ENCODE measurements at places on chromosomes 16 and 17.

DNA sequence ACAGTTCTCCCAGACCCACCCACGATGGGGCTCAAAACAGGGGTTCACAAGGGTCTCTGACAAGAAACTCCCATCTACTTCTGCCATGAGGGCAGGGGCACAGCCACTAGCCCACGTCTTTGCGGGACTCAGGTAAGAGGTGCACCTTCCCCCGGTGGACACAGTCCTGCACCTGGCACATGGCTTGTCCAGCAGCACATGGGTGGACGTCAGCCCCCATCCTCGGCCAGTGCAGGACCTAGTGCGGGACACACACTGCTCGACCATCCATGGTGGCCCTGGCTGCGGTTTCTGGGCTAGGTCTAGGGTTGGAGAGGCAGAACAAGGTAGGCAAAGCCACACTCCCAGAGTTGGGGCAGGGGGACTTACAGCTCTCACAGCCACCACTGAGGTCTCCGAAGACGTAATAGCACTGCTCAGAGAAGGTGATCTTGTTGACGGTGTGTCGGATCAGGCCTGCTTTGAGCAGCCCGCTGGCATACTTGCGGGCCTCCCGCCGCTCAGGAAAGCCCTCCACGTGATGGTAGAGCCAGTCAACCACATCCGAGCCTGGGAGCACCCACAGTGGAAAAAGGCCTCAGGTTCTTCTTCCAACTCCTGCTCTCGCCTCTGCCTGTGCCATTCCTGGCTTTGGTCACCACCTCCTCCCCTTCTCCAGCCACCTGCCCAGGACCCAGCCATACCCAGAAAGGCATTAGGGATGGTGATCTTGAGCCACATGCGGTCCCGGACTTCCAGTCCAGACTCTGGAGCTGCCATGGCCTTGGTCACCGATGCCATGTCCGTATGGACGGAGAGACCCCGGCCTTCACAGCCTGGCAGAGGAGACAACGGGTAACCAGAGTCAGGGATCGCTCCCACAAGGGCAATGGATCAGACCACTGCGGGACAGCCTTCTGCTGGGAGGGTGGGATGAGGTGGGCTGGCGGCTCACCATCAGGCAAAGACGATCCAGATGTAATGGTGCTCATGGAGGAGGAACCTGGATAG lies 7.3 kb downstream of the ACADVL start:
- DNase-seq = no peak

DNA sequence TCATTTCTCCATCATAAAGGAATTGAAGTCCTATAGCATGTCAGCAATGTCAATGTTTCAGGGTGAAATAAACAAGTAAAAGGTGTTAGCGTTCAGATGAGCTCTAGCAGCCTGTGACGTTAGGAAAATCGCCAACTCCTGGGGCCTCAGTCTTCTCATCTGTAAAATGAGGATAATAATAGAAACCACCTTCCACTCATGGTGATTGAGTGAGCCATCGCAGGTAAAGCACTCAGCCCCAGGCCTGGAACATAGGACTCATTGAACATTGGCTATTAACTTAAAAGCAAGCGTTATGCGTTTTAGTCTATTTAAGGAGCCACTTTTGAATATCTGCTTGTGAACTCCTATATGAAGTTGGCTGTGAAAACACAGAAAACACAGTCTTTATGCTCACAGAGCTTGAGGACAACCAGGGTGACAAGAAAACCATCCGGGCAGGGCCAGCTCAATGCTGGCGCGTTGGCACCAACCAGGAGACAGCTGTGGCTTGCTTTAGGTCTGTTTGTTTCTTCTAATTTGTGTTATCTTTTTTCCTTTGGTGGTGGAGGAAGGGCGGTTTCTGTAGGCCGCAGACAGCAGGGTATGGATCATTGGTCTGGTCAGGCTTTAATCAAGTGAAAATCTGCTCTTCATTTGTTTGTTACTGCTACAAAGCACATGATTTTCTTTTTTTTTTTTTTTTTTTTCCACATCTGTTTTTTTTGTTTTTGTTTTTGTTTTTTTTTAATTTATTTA lies 35.7 kb upstream of the MED9 start:
- no peak for DNase-seq

DNA sequence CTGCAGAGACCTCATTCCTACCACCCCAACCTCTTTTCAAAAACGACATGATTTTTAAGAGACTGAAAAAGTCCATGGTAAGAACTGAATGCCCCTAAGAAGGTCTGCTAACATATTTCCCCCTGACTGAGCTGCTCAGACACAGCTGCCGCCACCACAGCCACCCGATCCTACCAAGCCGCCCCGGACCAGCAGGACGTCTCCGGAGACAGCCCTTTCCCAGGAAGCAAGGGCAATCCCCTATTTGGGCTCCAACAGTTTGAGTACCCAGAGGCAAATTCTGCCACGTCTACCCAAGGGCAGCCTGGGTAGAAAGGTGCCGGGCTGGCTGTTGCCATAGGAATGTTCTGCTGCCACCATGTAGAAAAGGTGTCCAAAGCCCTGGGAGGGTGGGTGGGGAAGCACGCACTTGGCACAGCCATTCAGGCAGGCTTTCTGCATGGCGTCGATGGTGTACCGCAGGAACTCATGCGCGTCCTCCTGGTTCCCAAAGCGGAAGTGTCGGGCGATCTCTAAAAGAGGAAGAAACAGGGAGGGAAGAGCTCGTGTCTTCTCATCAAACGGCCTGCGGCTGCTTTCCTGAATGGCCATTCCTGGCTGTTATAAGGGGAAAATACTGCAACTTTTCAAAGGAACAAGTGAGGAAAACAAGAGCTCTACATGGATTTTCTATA lies 13.6 kb downstream of the USP36 start:
- no peak for DNase-seq

DNA sequence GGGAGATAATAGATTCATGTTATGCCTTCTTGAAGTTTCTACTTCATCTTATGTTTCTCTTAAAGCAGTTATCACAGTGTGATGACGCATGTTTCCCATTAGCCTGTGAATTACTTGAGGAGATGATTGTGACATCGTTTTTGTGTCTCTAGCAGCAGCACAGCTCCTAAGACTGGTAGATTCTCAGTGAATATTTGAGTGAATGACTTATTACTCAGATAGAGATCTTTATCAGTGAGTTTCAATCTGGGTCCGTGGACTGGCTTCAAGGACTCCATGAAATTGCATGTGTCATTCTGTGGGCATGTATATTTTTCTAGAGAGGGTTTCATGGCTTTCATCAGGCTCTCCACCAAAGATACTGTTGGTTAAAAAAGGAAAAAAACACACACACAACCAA lies 29.9 kb downstream of the YPEL2 start:
- no peak for DNase-seq

DNA sequence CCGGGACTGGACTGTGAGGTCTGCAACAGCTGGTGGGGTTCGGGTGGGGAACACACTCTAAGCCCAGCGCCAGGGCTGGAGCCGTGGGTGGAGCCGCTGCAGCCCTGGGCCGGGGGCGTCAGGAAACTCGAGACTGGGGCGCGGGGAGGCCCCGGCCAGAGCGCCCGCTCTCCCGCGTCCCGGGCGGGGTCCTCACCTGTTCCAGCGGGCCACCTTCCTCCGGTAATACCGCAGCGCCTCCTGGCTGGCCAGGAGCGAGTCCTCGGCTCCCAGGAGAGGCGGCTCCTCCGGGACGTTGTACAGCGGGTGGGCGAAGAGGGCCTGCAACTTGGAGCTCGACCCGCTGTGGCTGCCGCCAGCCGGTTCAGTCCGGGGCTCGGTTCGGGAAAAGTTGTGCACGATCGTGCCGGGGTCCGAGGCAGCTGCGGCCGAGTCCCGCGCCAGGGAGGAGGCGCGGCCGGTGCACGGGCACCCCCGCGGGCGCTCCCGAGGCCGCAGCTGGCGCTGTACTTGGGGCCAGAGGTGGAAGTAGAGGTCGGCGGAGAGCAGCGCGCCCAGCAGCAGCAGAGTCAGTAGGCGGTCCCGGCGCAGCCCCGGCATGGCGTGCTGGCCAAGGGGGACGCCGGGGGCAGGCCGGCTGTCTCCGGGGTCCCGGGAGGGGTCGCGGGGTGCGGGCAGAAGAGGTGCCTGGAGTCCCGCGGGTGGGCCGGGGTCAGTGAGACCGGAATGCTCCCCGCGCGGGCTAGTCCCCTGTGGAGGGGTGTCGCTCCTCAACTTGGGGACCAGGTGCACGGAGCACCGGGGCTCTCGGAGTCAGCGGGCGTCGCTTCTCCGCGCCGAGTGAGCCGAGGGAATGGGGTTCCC lies 868 bp downstream of the FAM20A start:
- no peak for DNase-seq

GRCh38 chr17:1732833-1733321 lies 8.4 kb downstream of the WDR81 start:
- no peak for DNase-seq

DNA sequence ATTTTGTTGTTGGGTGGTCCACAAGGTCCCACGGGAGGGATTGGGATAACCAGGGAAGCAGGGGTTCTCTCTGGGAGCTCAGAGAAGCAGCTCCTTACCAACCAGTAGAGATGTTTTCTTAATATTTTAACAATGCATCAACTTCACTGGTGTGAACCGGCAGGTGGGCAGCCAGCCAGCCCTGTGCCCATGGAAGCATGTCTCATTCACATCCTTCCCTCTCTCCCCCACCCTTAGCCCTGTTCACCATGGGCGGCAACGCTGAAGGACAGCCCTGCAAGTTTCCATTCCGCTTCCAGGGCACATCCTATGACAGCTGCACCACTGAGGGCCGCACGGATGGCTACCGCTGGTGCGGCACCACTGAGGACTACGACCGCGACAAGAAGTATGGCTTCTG lies 9.3 kb downstream of the MMP2 start:
- DNase-seq = no peak

DNA sequence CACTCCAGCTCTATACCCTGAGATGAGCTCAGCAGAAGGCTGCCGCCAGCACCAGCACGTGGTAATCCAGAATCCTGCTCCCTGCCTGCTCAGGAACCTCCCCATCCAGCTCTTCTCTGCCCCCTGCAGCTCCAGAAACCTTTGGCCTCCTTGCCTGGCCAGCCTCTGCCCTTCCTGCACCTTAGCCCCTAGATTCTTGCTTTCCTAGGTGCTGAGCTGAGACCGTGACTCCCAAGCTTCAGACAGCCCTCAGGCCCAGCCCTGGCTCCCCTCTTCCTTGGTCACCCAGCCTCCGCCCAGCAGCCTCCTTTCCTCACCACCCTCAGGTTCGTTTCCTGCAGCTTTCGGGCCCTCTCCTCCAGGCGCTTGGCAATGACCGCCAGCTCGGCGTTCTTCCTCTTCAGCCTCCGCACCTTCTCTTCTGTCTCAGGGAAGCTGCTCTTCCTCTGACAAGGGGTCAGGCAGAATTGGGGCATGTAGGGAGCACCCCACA lies 2.6 kb downstream of the TSPOAP1 start:
- no peak for DNase-seq

DNA sequence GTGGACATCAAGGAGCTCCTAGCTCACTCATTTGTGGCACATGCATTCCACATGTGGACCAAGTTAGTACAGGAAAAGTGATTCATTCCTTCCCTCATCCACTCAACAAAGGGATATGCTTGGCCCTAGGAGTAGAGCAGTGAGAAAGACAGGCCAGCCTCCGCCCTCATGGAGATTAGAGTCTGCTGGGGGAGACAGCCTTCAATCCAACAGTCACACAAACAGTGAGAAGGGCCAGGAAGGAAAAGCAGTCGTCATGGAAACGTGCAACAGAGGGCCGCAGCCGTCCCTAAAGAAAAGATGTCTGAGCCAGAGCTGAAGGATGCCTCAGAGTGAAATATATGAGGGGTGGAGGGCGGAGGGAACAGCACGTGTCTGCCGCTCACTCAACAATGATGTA lies 109.9 kb downstream of the VPS53 start:
- DNase-seq = no peak

DNA sequence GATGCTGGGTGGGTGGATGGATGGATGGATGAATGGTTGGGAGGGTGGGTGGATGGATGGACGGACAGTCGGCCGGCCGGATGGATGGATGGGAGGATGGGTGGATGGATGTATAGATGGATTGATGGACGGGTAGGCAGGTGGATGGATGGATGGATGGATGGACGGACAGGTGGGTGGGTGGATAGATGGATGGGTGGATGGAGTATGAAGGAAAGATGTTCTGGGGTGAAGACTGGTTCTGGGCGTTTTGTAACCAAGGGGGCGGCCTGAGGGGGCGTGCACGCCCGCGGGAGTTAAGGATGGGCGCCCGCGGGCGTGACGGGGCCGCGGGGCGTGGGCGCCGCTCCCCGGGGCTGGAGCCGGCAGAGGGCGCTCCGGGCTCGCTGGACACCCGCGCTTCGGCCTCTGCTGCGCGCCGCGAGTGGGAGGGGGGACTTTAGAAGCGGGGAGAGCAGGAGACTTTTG lies at the start of gene NECAB2:
Gene NECAB2, plus strand, starts transcription at position 407 of the 468 bp plus-strand sequence. CDS start 405 bp downstream, outside the sequence.
- DNase-seq = no peak

DNA sequence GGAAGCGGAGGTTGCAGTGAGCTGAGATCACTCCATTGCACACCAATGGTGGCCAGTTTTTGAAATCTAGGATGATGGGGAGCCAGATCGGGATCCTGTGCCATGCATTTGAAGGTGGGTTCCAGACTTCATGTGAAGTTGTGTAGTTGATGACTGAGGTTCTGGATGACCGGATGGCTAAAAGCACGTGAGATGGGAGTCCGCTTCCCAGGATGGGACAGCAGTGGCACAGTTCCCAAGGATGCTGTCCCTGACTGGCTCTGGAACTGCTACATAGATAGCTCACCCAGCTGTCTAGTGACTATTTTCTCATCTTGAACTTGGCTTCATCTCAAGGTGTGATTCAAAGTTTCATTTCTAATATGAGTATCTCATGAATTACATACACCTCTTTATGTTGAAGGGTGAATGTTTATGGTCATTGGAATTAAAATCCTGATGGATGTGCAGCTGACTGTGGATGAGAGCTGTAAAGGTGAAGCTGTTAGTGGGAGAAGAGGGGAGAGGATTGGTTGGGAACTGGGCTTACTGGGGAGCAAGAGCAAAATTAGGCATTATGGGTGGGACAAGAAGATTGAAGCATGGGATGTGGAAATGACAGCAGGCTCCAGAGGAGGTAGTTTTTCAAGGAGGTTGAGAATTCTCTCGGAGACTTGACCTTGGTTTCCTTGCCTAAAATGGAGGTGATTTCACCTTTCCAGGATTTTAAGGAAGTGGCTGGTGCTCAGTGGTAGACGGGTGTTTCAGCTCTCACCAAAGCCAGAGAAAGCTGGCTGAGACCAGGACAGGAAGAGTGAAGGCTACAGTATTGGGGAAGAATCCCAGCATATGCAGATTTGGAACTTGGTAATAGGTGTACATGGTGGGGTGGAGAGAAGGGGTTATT lies 8.2 kb downstream of the TUFM start:
- no peak for DNase-seq

DNA sequence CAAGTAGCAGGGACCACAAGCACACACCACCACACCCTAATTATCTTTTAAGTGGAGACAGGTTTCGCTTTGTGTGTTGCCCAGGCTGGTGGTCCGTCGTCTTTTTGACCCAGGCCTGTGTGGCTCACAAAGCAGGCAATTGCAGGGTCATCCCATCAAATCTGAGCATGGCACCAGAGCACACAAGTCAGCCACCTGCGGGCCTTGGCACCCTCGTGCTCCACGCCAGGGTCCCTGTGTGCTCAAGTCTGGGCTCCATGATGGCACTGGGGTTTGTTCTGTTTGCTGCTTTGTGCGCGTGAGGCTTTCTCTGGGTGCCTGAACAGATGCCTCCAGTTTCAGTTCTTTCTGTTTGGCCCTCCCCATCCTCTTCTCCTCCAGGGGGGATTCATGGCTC lies 2.4 kb upstream of the CAPN15 start:
- DNase-seq = no peak

- DNase-seq = no peak
Measured at GRCh38 chr17:56594320-56595107, 1.0 kb downstream of the NOG start.
